RKO (cell line): ENCODE measurements at places on chromosomes 3 and 15.

GRCh38 chr3:58609990-58610389 lies 32.8 kb upstream of the FAM107A start:
- DNase-seq: peak; percentile 40

GRCh38 chr3:150520408-150520807 lies 25.9 kb downstream of the SERP1 start:
- no peak for DNase-seq

DNA sequence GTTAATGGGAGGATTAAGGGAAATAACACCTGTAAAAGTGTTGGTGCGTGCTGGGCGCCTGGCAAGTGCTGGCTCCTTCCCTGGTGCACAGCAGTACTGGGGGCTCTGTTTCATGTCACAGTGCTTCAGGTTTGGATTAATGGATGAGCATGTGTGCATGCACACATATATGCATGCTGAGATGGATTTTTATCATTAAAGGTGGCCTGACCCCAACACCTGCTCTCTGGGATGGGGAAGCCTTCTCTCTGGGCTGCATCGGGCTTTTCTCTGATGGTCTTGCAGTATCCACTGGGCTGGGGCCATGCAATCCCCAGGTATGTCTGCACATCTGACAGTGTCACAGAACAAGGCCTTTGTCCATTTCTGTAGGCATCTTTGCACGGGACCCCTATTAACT lies 127.5 kb upstream of the PLXNA1 start:
- no peak for DNase-seq

GRCh38 chr3:143811602-143812001 lies 36.7 kb downstream of the SLC9A9 start:
- DNase-seq: no peak

DNA sequence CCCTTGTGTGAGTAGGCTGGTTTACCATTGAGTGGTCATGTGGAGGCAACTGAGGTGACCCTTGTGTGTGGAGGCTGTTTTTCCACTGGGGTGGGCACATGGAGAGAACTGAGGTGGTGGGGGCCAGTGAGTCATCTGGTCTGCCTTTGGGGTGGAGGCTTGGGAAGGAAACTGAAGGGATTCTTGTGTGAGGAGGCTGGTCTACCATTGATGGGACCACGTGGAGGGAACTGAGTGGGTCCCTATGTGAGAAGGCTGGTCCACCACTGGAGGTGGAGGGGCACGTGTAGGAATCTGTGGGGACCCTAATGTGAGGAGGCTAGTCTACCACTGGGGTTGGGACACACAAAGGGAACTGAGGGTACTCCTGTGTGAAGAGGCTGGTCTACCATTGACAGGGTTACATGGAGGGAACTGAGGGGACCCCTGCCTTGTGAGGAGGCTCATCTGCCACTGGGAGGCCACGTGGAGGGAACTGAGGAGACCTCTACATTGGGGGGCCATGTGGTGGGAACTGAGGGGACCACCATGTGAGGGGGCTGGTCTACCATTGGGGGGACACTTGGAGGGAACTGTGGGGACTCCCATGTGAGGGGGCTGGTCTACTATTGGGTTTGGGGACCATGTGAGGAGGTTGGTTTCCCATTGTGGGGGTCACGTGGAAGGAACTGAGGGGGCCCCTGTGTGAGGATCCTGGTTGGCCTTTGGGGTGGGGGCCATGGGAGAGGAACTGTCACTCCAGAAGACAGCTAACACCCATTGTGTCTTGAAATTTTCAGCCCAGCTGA lies 164.5 kb downstream of the WNT7A start:
- no peak for DNase-seq

- peak; percentile 74 for DNase-seq
These were observed at the start of gene SEMA3F for GRCh38 chr3:50154840-50155490. TSS of gene SEMA3F (plus strand) at chr3:50155324. CDS start at chr3:50159623, 4,299 bp downstream.

GRCh38 chr3:177770383-177771230 lies 573.3 kb upstream of the TBL1XR1 start:
- DNase-seq: no peak

DNA sequence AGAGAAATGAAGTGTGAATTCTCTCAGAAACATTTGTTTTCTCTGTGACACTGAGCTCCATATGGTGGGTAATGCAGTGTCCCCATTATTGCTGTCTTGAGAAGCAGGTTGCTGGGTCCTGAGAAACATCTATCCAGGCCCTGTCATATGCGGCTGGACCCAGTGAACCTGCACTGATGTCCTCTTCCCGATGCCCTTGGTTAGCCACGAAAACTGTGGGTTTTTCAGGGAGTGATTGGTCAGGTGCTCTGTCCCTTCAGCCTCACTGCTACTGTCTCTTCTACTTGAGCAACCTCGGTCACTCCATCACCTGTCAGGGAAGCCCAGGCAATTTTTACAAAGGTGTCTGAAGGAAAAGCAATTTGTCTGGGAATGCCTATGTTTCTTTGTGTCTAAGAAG lies 77.0 kb downstream of the SLC7A14 start:
- no peak for DNase-seq

DNA sequence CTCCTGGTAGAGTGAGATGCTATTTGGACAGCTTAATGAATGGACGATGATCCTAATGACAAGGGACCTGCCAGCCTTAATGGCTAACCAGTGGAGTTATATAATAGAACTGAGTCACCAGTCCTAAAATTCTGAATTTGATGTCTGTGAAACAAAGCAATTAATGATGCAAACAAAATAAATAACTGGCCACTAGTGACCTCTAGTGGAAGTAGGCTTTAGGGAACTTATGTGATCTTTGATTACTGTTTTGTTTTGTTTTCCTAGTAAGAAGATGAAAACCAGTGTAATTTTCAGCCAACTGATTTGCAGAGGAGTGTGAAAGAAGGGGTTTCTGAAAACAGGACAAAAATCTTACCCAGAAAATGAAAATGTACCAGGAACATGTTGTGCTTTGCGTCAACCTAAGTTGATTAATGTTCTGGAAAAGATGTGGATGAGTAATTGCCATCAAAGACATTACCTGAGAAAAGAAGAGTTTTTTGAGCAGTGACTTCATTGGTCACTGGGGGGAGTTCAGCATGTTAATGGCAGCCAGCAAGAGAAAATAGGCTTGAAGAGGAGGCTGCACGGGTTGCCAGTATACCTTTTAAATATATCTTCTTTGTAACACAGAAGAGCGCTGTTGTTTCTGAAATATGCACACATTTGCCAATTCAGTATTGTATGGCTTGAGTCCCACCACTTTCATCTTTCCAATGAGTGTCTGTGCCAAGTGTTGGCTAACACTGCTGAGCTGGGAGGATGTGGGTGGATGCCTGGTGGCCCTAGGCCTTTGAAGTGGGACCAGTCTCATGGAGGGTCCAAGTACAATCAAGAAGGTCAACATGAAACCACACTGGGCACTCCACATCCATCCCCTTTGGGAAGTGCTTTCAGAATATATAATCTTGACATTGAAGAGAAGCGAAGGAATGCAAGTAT lies 9.3 kb downstream of the VEPH1 start:
- peak; percentile 57 for DNase-seq

DNA sequence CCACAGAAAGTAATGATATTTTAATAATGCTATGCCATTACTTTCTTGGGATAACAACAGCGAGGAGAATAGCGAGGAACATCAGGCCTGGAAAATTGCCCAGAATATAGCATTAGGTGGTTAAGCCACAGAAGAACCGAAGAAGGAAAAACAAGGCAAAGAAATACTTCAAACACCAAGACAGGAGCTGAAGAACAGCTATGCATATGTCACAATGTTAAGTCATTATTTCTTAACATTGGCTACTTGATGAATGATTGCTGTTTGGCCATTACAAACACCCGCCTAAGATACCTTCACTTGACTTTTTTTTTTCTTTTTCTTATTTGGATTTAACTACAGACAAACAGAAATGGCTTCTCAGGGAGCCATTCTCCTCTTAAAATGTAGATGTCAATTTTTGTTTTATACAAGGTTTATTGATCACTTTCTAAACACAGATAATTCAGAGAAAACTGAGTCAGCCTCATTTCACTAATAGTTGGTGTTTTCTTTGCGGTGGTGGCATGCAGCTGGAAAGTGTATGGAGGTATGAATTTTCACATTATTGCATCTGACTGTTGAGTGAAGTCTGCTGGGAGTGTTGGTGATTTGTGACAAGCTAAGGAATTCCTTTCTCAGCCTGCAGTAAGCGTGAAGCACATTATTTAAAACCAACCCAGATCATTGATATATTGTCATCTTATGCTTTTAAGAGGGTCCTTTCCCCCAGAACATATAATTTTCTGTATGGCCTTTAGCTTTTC lies 705.7 kb upstream of the NR2F2 start:
- DNase-seq: no peak
